ENCODE measurements at places on chromosomes 11 and 22.

GRCh38 chr11:73194593-73194992, 23.5 kb upstream of the P2RY2 start:
- no peak for DNase-seq

DNA sequence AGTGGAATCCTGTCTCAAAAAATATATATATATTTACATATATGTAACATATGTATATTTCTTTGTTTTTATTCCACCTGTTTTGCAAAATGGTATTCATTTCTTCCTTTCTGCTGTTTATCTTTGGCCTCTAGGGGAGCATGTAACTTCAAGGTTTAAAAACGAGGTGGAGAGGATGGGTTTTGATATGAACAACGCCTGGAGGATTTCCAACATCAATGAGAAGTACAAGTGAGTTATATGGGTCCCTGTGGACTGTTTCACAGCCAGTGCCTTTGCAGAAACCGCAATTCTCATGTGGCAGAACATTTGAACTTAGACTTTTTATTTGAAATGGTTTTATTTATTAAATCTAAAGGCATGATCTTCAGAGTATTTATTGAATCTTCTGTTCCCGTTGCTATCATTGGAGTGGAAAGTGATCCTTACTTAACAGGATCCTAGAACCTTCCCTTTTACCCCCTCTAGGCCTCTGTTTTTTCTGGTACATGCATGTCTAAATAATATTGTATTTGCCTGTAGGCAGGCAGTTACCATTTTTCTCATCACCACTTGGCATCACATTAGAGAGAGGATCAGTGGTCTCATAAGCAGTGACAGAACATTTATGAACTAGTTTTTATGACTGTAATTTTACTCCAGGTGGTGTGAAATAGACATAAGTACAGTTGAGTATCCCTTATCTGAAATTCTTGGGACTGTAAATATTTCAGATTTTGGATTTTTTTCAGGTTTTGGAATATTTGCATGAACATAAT, 81.5 kb upstream of the HORMAD2 start:
- DNase-seq, result no peak

DNA sequence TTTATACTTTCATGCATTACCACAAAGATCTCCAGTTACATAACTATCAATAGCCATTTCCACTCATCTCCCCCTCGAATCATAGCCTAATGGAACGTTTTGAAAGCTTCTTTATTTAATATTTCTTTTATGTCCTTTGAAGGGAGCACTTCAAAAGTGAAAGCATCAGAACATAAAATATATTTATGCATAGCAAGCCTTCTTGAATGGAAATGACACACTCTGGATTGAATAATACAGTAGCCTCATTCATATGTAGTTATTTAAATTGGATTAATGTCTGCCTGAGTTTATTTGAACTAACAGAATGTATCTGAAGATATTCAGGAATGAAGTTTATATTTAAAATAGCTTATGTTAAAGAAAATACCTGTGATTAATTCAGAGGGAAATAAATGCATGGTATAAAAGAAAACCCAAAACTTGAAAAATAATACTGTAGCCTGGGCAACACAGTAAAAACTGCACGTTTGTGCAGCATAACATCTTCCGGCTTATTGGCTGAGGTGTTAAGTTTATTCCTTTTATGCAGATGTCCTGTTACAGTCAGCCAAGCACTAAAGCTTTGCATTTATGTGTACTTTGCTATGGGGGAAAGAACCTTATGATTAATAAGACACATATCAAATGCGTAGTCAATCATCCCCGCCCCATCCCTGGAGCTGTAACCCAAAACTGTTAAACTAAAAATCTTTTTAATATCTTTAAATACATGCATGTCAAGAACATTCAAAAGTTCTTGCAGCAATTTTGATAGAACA, 22.0 kb downstream of the OOSP3 start:
- no peak for DNase-seq

GRCh38 chr11:77967121-77967520, 27.3 kb downstream of the INTS4 start:
- DNase-seq, result no peak
